ENCODE measurements at places on chromosomes 3 and 15. TPM values are rescaled to one million over a fixed set of nuclear protein-coding genes. Genes with fewer than 3 reads are reported as not detected.

The KNG1 gene
- total RNA-seq: not detected

The DAZL gene
- 0.37 TPM for total RNA-seq

The TRH gene
- total RNA-seq: not detected

The NOX5 gene
- 0.37 TPM for total RNA-seq

The SEMA3F gene
- 6.5 TPM for total RNA-seq

The NMNAT3 gene
- total RNA-seq: 1.1 TPM

The NRROS gene
- total RNA-seq: 3.3 TPM

The ARID3B gene
- 1.1 TPM for total RNA-seq

The SERINC4 gene
- 0.20 TPM for total RNA-seq

The GCSAM gene
- not detected for total RNA-seq

The SGO1 gene
- total RNA-seq: 12.5 TPM

The CAMK2N2 gene
- not detected for total RNA-seq

The ITGA11 gene
- 0.20 TPM for total RNA-seq

The B3GALNT1 gene
- 7.3 TPM for total RNA-seq

The FSTL1 gene
- total RNA-seq: 920 TPM

The FBXW12 gene
- 0.20 TPM for total RNA-seq

The TJP1 gene
- 67.6 TPM for total RNA-seq

The ZNF620 gene
- total RNA-seq: 0.73 TPM

The ARPIN gene
- 12.7 TPM for total RNA-seq

The VIPR1 gene
- not detected for total RNA-seq

All from subcutaneous preadipocyte (primary cell).